ENCODE measurements at places on chromosomes 2 and 18. TPM values are rescaled to one million over a fixed set of nuclear protein-coding genes. Genes with fewer than 3 reads are reported as not detected.

The DYSF gene
- 0.34 TPM for total RNA-seq

- no peak for DNase-seq
- no peak overlapping the region for H3K4me3 ChIP-seq
- peaks cover 64% of the 10 kb centered on the region for H3K27me3 ChIP-seq
- peaks cover 9% of the 10 kb centered on the region for H3K4me1 ChIP-seq
- no peaks in the 10 kb centered on the region for H3K36me3 ChIP-seq
- peak overlapping the region; percentile 3 for H3K27ac ChIP-seq
Observed at GRCh38 chr2:73295751-73296400, 2.5 kb upstream of the EGR4 start.

GRCh38 chr18:3103576-3103975 lies 90.6 kb upstream of the LPIN2 start:
- DNase-seq: no peak
- no peaks in the 10 kb centered on the region for H3K27me3 ChIP-seq
- no peak overlapping the region for H3K27ac ChIP-seq
- no peaks in the 10 kb centered on the region for H3K4me1 ChIP-seq
- no peak overlapping the region for H3K4me3 ChIP-seq
- no peaks in the 10 kb centered on the region for H3K36me3 ChIP-seq

DNA sequence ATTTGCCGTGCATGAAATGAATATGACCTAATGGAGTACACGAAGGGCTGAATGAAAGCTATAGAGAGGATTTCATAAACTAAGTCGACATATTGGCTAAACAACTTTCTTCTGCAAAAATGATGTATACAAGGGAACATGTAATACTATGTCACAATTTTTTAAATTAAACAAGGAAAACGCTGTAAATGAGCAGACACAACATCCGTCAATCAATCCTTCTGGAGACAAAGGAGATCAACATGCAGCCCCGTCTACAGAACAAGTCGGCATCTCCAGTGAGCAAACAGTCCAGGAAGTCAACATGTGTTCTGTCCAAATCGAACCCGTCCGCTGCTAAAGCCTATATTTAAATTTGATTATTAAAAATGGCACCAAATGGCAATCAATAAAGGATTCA lies 180.8 kb downstream of the TCF4 start:
- H3K36me3 ChIP-seq: no peaks in the 10 kb centered on the region
- DNase-seq: no peak
- no peak overlapping the region for H3K4me3 ChIP-seq
- H3K4me1 ChIP-seq: no peaks in the 10 kb centered on the region
- H3K27me3 ChIP-seq: peaks cover 10% of the 10 kb centered on the region

The IL1F10 gene
- total RNA-seq: not detected

- H3K27me3 ChIP-seq: peaks cover 9% of the 10 kb centered on the region
- no peak for DNase-seq
- H3K4me3 ChIP-seq: no peak overlapping the region
- H3K27ac ChIP-seq: no peak overlapping the region
Observed at GRCh38 chr2:179768765-179769164, 92.6 kb downstream of the ZNF385B start.

GRCh38 chr18:13356032-13356431 lies 137.5 kb downstream of the LDLRAD4 start:
- H3K27me3 ChIP-seq: no peaks in the 10 kb centered on the region
- peaks cover 5% of the 10 kb centered on the region for H3K36me3 ChIP-seq
- peaks cover 20% of the 10 kb centered on the region for H3K4me1 ChIP-seq
- peak overlapping the region; percentile 24 for H3K27ac ChIP-seq
- H3K4me3 ChIP-seq: no peak overlapping the region

DNA sequence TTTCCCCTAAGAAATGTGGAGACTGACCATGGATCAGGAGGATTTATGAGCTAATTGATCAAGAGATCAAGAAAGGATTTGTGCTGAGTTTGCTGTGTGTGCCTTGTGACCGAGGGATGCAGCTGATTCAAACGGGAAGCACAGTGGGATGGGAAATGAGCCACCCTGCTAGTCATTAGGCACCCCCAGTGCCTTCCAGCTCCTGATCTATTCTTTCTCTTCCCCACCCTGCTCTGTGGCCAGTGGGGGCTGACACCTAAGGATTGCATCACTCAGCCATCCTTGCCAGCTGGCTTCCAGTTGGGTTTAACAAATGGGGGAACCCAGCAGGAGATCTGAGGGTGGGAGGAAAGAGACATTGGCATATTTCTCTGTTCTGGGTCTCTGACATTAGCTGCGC lies 132.2 kb upstream of the CXCR4 start:
- DNase-seq: no peak
- peak overlapping the region; percentile 10 for H3K27ac ChIP-seq
- no peaks in the 10 kb centered on the region for H3K36me3 ChIP-seq
- H3K27me3 ChIP-seq: no peaks in the 10 kb centered on the region

The RGPD4 gene
- 0.39 TPM for total RNA-seq

DNA sequence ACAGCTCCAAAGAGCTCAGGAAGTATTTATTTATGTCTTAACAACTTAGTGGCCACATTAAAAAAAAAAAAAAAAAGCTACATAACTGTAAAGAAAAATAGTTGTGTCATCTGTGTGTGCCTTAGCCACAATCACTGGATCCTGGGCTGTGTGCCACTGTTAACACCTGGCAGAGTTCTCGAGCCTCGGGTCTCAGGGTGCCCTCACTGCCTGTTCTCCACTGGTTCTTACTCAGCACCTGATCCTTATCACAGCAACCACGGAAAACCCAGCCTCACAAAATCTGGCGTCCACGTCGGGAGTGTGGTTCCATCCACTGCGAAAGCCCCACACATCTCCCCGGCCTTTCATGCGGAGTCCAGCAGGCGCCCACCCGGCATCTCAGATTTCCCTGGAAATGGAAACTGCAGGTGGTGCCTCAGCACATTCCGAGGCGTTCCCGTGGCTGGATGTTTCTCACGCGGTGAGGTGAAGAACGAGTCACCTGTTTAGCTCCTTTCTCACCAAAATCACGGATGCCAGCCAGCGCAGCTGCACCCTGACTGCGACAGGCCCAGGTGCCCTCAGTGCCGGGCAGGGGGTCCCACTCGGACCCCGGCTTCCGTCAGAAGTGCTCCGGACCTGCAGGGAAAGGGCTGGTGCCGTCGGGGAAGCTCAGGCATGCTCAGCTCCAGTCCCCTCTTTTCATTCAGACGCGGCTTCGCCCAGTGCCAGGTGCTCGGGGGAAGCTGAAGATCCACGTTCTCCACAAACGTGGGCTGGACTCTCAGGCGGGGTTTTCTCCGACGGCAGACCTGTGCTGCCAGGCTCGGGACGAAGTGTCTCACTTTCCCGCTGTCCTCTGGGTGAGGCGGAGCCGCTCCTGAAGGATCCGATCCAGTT lies 198.7 kb upstream of the SALL3 start:
- no peaks in the 10 kb centered on the region for H3K4me1 ChIP-seq
- H3K36me3 ChIP-seq: no peaks in the 10 kb centered on the region
- no peak for DNase-seq
- no peak overlapping the region for H3K4me3 ChIP-seq
- no peaks in the 10 kb centered on the region for H3K27me3 ChIP-seq
- no peak overlapping the region for H3K27ac ChIP-seq

GRCh38 chr2:147567136-147567535 lies 277.7 kb upstream of the ACVR2A start:
- DNase-seq: no peak
- no peaks in the 10 kb centered on the region for H3K27me3 ChIP-seq
- no peak overlapping the region for H3K4me3 ChIP-seq
- no peaks in the 10 kb centered on the region for H3K4me1 ChIP-seq
- H3K36me3 ChIP-seq: peaks cover 2% of the 10 kb centered on the region

The SLC9A4 gene
- total RNA-seq: 0.18 TPM

GRCh38 chr2:150485114-150485870 lies 2.2 kb downstream of the RND3 start:
- H3K4me3 ChIP-seq: peak overlapping the region; percentile 28
- H3K27me3 ChIP-seq: peaks cover 58% of the 10 kb centered on the region
- peaks cover 9% of the 10 kb centered on the region for H3K4me1 ChIP-seq
- H3K36me3 ChIP-seq: peaks cover 2% of the 10 kb centered on the region

GRCh38 chr2:195494451-195494850 lies 162.6 kb upstream of the SLC39A10 start:
- peaks cover 19% of the 10 kb centered on the region for H3K4me1 ChIP-seq
- peaks cover 3% of the 10 kb centered on the region for H3K36me3 ChIP-seq
- H3K4me3 ChIP-seq: no peak overlapping the region
- no peaks in the 10 kb centered on the region for H3K27me3 ChIP-seq
- no peak for DNase-seq
- no peak overlapping the region for H3K27ac ChIP-seq

- DNase-seq: no peak
- H3K4me3 ChIP-seq: no peak overlapping the region
- no peaks in the 10 kb centered on the region for H3K27me3 ChIP-seq
- peaks cover 5% of the 10 kb centered on the region for H3K4me1 ChIP-seq
Observed at GRCh38 chr2:11932048-11932512, 185.6 kb downstream of the LPIN1 start.

The CABYR gene
- total RNA-seq: 2.4 TPM

- H3K27me3 ChIP-seq: no peaks in the 10 kb centered on the region
- no peak overlapping the region for H3K27ac ChIP-seq
- DNase-seq: no peak
- H3K4me3 ChIP-seq: no peak overlapping the region
Observed at GRCh38 chr2:241018051-241018891, 19.9 kb downstream of the SNED1 start.

The TNFAIP6 gene
- not detected for total RNA-seq

GRCh38 chr2:121045245-121045644 lies 239.8 kb downstream of the TFCP2L1 start:
- H3K27me3 ChIP-seq: peaks cover under 1% of the 10 kb centered on the region
- no peak for DNase-seq
- H3K4me3 ChIP-seq: no peak overlapping the region
- H3K36me3 ChIP-seq: no peaks in the 10 kb centered on the region
- no peaks in the 10 kb centered on the region for H3K4me1 ChIP-seq
- H3K27ac ChIP-seq: no peak overlapping the region

The SIX2 gene
- not detected for total RNA-seq

GRCh38 chr2:1223791-1224190 lies 189.5 kb upstream of the TPO start:
- no peak for DNase-seq
- H3K36me3 ChIP-seq: no peaks in the 10 kb centered on the region
- H3K4me1 ChIP-seq: peaks cover 6% of the 10 kb centered on the region
- H3K27ac ChIP-seq: no peak overlapping the region
- H3K27me3 ChIP-seq: no peaks in the 10 kb centered on the region

The NEUROD1 gene
- total RNA-seq: not detected

The EVX2 gene
- total RNA-seq: not detected

DNA sequence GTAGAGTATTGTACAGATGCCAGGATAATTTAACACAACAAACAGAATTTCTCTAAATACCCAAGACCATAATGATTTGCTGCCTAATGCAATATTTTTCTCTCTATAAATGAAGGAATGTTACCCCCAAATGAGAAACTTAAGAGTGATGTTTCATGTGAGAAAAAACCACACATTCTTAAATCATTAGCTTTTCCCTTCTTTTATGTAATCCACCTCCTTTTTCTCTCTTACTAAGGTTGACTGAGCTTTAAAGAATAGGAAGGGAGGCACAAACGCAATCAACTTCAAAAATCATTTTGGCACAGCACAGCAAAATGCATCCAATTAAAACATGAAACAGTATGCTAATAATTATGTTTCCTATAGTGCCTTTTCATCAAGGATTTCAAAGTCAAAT lies 698.1 kb upstream of the CDH2 start:
- H3K27me3 ChIP-seq: no peaks in the 10 kb centered on the region
- no peaks in the 10 kb centered on the region for H3K36me3 ChIP-seq
- DNase-seq: no peak
- H3K4me1 ChIP-seq: no peaks in the 10 kb centered on the region
- no peak overlapping the region for H3K27ac ChIP-seq

- no peak overlapping the region for H3K27ac ChIP-seq
- H3K4me3 ChIP-seq: no peak overlapping the region
- H3K27me3 ChIP-seq: no peaks in the 10 kb centered on the region
- H3K36me3 ChIP-seq: peaks cover 2% of the 10 kb centered on the region
- no peaks in the 10 kb centered on the region for H3K4me1 ChIP-seq
Observed at GRCh38 chr2:28155627-28156026, 237.0 kb upstream of the FOSL2 start.

GRCh38 chr2:75787532-75788132 lies 76.9 kb upstream of the GCFC2 start:
- peaks cover 27% of the 10 kb centered on the region for H3K27me3 ChIP-seq
- DNase-seq: no peak
- H3K27ac ChIP-seq: no peak overlapping the region
- H3K36me3 ChIP-seq: peaks cover 3% of the 10 kb centered on the region
- H3K4me3 ChIP-seq: no peak overlapping the region
- peaks cover 3% of the 10 kb centered on the region for H3K4me1 ChIP-seq

DNA sequence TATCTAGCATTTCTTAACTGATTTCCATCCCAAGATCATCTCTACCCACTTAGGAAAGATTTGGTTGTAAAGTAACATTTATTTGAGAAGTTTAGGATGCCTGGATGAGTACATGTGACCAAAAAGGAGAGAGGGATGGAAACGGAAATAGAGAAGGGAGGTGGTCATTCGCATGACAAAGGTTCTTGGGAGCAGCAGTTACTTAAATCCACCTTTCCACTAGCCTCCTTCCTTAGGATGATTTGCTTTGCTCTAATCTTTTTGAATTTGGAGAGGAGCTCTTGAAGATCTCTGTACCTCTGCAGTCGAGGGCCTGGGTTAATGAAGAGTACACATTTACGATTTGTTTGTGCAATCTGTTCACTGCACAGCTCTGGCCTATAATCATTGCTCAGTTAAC lies 623.5 kb downstream of the EPHA4 start:
- no peak for DNase-seq
- H3K36me3 ChIP-seq: no peaks in the 10 kb centered on the region
- H3K27ac ChIP-seq: no peak overlapping the region
- H3K27me3 ChIP-seq: peaks cover 17% of the 10 kb centered on the region
- H3K4me1 ChIP-seq: peaks cover 4% of the 10 kb centered on the region

- H3K4me1 ChIP-seq: peaks cover 23% of the 10 kb centered on the region
- no peak for DNase-seq
- peaks cover 13% of the 10 kb centered on the region for H3K36me3 ChIP-seq
- no peak overlapping the region for H3K4me3 ChIP-seq
- no peaks in the 10 kb centered on the region for H3K27me3 ChIP-seq
Observed at GRCh38 chr2:160278879-160279177, 78.8 kb upstream of the ITGB6 start.

GRCh38 chr2:17976871-17977746 lies 98.6 kb downstream of the KCNS3 start:
- no peak overlapping the region for H3K27ac ChIP-seq
- H3K27me3 ChIP-seq: no peaks in the 10 kb centered on the region
- DNase-seq: no peak
- H3K4me3 ChIP-seq: no peak overlapping the region

The SKA1 gene
- total RNA-seq: 0.27 TPM

The MEIS1 gene
- 13.4 TPM for total RNA-seq

- no peaks in the 10 kb centered on the region for H3K27me3 ChIP-seq
- no peaks in the 10 kb centered on the region for H3K36me3 ChIP-seq
- DNase-seq: no peak
- H3K4me1 ChIP-seq: no peaks in the 10 kb centered on the region
Observed at GRCh38 chr18:60537074-60537473, 164.5 kb upstream of the MC4R start.

GRCh38 chr2:58866040-58866439 lies 624.9 kb upstream of the FANCL start:
- no peak overlapping the region for H3K4me3 ChIP-seq
- H3K36me3 ChIP-seq: no peaks in the 10 kb centered on the region
- DNase-seq: no peak
- no peaks in the 10 kb centered on the region for H3K4me1 ChIP-seq
- H3K27me3 ChIP-seq: no peaks in the 10 kb centered on the region

Data from T-helper 17 cell (primary cell).